ENCODE measurements at places on chromosomes 1 and 21.

DNA sequence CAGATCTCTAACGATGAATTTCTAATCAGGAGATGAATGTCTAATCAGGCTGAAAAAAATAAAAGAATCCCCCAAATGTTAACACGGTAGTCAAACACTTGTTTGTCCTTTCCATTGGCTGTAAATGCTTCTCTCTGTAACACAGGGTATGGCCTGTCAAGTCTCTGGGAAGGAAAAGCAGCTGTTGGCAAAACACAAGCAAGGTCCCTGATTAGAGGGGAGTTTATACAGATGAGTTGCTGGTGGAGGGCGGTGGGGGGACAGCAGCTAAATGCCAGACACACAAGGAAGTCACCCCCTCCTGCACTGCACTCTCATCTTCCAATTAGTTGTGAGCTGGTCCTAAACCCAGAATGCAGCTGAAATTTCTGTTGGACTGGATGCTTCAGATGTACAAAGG, 51.0 kb downstream of the PGBD5 start:
- DNase-seq: no peak

DNA sequence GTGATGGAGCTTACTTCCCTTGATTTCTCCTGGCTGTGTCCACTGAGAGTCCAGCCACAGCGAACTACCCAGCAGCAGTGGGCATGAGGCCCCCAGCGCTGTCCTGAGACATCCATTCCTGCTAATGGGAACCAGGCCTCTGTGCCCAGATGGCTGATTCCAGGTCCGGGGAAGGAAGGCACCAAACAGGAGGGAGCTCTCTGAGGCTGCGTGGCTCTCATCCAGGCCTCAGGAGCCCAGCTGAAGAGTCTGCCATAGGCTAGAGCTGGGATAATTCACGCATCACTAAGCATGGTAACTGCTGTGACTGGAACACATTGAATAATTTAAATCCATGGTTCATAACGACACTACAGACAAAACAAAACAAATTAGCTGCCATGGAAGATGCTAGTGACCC, 24.7 kb upstream of the LRRC47 start:
- DNase-seq: no peak

DNA sequence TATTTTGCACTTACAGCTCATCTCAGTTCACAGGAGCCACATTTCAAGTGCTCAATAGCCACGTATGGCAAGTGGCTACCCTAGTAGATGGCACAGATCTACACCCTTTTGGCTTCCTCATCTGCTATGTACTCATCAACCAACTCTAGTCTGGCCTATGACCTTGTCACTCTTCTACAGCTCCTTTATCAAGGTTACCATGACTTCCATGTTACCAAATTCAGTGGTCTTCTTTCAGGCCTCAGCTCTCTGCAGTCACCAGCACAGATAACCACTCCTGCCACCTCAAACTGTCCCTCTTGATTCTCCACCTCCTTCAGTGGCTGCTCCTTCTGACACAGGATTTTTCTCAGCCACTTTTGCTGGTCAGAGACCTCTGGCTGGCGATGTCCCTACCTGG, 11.7 kb upstream of the USP48 start:
- DNase-seq: no peak

DNA sequence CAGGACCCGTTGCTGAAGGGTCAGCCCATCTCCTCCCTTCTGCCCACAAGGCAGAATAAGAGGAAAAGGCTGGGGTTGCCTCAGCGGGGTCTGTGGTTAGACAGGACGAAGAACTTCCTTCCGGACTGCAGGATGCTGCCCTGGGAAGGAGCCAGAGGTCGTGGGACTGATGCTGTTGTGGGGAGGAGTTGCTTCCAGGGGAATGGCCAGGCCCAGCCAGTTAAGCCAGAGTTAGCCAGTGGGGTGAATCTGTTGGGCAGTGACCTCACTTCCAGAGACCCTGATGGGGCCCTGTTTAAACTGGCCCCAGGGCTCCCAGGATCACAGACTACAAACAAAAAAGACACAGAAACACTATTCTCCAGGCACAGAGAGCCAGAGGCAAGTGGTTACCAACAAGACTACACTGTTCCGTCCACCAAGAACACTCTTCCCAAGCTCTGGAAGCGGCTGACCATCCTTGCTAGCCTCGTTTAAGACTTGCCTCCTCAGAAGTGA, 13.0 kb downstream of the FAM229A start:
- no peak for DNase-seq

DNA sequence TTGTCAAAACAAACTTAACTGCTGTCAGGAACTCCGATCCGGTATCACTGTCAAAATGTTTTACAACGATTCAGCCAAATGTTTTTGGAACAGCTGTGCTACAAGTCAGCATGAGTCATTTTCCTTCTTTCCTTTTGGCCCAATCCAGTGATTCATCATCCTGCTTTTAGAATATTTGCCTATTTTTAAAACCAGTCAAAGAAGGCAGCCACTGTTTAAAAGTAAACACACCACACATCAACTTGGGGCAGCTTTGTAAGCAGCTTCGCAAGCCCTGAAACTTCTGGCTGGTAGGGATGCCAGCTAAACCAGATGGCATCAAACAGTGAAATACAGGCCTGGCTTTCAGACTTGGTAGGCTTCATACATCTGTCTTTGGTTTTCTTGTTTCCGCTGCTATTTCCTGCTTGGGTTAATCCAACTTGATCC, 14.9 kb downstream of the MAP3K7CL start:
- DNase-seq: peak; percentile 93

GRCh38 chr1:53899206-53899628, 5.2 kb downstream of the DIO1 start:
- no peak for DNase-seq

GRCh38 chr1:30302858-30303257, 420.5 kb downstream of the MATN1 start:
- DNase-seq: no peak

DNA sequence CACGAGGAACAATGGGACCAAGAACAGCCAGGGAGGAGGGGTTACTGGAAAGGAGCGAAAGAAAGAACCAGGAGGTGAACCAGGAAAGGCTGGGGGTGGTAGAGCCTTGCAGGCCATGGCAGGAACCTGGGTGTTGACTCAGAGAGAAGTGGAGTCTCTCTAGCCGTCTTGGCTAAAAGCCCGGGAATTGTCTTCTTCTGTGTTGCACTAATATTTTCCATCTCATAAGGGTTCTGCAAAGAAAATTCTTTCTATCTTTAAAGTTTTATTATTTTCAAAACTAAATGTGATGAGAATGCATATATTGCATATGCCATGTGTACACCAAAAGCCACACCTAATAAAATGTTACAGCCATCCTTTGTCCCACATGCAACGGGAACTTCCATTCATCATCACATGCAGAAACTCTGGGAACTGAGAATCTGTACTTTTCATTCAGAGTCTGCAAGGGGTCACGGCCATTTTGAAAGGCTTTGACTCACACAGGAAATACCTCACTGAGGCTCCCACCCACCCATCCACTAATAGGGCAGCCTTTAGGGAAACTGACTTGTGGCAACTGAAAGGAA, 38.0 kb downstream of the ERG start:
- peak; percentile 92 for DNase-seq

- DNase-seq: peak; percentile 96
These were observed 41.0 kb upstream of the COL18A1 start for GRCh38 chr21:45363921-45364467.

DNA sequence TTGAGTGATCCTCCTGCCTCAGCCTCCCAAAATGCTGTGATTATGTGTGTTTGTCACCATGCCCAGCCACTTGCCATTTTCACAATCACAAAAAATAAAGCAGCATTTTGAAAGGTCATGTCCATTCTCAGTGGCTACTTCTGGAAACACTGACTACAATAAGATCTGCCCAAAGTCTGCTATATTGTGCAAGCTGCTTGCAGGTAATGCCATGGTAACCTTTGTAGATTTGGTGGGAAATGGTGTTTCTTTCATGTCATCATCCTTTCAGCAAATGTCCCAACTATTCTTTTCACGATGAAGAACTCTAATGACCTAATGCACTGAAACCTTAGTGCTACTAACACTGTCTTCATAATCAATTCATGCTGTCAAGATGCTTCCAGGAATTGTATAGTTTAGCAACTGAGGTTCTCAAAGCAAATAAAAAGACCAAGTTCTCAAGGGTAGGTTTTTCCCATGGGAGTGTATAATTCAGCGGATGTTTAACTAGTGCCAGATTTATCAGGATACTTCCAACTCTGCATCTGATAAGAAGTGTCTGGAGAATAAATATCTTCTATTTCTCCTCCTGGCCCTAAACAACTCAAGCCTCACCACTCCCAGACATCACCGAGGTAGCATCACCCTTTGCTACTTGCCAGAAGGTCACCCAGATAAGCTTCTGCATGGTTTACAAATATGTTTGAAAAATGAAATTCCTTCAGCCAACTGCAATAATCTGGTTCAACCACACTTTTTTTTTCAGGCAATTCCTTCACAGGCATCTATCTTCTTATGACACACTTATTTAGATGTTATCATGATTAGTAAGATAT, 132.0 kb upstream of the ZC3H11B start:
- DNase-seq: no peak

GRCh38 chr1:198700396-198700795, 61.6 kb downstream of the PTPRC start:
- DNase-seq: no peak

- DNase-seq: no peak
These were observed 72.0 kb upstream of the ZNF326 start for GRCh38 chr1:89922911-89923310.

DNA sequence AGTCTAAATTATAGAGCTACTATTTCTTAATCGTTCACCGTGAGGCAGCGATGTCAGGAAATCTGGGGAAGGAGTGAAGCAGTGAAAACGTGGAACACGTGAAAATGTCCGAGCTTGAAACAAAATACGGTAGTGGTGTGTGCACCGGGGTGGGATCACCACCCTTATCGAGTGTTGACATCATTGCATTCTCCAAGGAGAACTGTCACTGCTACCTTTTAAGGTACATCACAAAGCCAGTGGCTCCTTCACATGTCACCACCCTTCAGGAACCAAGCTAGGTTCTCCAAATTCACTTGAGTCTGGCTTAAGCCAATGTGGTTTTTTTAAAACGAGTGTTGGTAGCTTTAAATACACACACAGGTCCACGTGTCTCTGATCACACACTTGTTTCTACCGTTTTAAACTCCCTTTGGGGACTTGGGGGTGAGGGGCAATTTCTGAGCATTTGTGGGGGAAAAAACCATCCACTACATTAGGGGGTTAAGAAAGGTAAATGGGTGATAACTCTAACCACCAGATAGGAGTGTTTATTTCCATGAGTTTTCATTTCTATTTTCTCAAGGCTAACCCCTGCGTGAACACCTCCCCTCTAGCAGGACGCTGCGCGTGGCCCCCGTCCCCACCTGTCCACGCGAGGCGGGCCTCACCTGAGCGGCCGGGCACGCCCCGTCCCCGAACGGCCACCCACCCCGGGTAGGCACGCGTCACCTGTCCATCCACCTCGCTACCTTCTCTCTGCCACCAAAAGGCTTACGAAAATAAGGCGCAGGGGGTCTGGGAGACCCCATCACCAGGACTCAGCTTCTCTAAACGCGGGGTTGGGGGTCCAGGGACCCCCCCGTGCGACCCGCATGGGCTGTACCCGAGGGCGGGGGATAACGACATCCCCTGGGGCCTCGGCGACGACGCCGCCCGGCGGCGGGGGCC, 978 bp downstream of the PRDM15 start:
- DNase-seq: peak; percentile 26

DNA sequence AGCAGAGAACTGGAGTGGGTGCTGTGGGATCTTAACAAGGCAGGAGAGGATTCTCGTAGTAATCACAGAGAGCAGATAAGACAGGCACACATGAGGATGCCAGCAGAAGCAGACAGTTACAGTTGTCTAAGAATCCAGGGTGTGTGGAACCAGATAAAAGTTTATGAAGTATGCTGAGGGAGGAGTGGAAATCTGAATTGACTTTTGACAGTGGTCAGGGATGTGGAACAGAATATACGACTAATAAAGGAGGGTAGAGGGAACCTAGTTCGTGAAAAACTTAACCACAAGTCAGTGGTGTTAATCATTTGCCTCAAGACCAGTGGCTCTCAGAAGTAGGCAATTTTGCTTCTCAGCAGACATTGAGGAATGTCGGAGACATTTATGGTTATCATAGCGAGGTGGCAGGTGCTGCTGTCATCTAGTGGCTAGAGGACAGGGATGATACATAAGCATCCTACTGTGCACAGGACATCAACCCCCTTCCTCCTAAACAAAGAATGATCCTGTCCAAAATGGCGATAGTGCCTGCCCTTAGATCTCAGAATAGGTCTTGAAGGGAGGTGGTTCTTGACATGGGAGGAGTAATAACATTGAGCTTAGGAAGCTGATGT, 3.0 kb downstream of the LRRC8D start:
- DNase-seq: no peak

- peak; percentile 96 for DNase-seq
These were observed 14.5 kb upstream of the ERRFI1 start for GRCh38 chr1:8040586-8040985.

- no peak for DNase-seq
These were observed 57.4 kb downstream of the BRINP2 start for GRCh38 chr1:177227978-177228692.

DNA sequence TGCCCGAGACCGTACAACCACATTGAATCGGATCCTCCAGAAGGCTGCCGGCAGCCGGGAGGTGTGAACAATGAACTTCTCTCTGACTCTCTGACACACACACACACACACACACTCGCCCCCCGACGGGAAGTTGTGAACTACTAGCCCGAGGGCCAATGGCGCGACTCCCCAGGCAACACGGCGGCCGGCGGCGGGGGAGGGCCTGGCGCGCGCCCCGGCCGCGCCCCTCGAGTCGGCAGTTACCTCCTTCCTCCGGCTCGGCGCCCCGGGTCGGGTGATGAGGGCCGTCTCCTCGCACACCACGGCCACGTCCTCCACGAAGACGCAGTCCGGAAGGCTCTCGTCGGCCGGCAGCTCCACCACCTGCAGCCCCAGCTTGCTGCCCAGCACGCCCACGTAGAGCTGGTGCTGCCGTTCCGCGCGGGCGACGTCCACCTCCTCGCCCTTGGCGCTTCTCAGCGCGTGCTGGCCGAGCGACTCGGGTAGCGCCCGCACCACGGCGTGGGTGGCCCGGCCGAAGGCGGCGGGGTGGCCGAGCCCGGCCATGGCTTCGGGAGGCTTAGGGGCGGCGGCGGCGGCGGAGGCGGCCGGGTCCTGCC, 361 bp downstream of the DDAH1 start:
- DNase-seq: peak; percentile 52

GRCh38 chr1:184407816-184408510, 21.1 kb downstream of the C1orf21 start:
- no peak for DNase-seq

GRCh38 chr1:92968138-92969032, 7.1 kb upstream of the DIPK1A start:
- DNase-seq: peak; percentile 27

- no peak for DNase-seq
These were observed 17.0 kb upstream of the BSDC1 start for GRCh38 chr1:32411261-32411660.

GRCh38 chr1:16191916-16192546, 20.4 kb downstream of the ARHGEF19 start:
- no peak for DNase-seq

DNA sequence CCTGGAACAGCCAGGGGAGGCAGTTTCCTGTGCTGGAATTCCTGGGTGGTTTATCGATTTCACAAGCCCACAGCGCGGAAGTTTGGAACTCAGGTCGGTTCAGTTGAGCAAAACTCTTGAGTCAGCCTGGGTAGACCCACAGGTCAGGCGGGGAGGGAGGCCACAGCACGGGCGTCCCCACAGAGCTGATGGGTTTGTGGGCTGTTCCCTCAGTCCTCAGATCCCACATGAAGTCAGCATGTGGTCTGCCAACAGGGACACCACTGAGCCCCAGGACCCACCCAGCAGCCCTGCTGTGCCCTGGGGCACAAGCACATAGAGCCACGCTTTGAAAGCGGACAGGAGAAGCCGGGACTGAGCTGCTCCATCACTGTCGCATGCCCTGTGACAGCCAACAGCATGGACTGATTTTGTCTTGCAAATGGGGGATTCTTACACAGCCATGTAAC, 17.4 kb downstream of the BMP8A start:
- DNase-seq: peak; percentile 45

All from mammary epithelial cell (primary cell).